ENCODE measurements at places on chromosomes 6 and 20. TPM values are rescaled to one million over a fixed set of nuclear protein-coding genes. Genes with fewer than 3 reads are reported as not detected.

DNA sequence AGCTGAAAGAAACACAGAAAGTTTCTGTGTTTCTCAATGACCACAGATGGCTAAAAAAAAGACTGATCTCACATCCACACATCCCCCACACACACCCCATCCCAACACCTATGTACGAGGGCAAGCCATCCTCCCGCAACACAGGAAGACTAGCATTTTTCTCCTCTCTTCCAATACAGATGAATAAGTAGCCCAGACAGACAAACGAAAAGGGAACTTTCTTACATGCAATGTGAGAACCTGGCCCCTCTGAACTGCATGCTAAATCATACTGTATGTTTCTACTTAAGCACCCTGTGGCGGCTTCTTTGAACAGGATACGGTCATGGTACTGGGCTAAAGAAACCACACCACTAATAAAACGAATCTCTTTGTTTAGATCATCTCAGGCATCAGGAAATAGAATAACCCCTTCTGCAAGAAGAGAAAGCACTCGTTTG is 116.2 kb downstream of the GMDS start:
- no peak overlapping the region for H3K4me3 ChIP-seq
- no peak for DNase-seq
- no peaks in the 10 kb centered on the region for H3K4me1 ChIP-seq
- H3K27ac ChIP-seq: no peak overlapping the region
- no peaks in the 10 kb centered on the region for H3K27me3 ChIP-seq
- no peaks in the 10 kb centered on the region for H3K36me3 ChIP-seq

- no peaks in the 10 kb centered on the region for H3K27me3 ChIP-seq
- peaks cover 25% of the 10 kb centered on the region for H3K4me1 ChIP-seq
- H3K27ac ChIP-seq: no peak overlapping the region
- no peaks in the 10 kb centered on the region for H3K36me3 ChIP-seq
Observed at GRCh38 chr6:31042806-31043205, 32.5 kb downstream of the MUC22 start.

Gene ID1
- total RNA-seq: 378 TPM

Gene MEA1
- 38.7 TPM for total RNA-seq

Gene CALHM6
- 8.1 TPM for total RNA-seq

GRCh38 chr6:167937948-167938911 is 59.2 kb upstream of the KIF25 start:
- DNase-seq: no peak
- peaks cover 11% of the 10 kb centered on the region for H3K36me3 ChIP-seq
- no peaks in the 10 kb centered on the region for H3K27me3 ChIP-seq
- no peak overlapping the region for H3K4me3 ChIP-seq
- H3K4me1 ChIP-seq: peaks cover 19% of the 10 kb centered on the region
- H3K27ac ChIP-seq: no peak overlapping the region

DNA sequence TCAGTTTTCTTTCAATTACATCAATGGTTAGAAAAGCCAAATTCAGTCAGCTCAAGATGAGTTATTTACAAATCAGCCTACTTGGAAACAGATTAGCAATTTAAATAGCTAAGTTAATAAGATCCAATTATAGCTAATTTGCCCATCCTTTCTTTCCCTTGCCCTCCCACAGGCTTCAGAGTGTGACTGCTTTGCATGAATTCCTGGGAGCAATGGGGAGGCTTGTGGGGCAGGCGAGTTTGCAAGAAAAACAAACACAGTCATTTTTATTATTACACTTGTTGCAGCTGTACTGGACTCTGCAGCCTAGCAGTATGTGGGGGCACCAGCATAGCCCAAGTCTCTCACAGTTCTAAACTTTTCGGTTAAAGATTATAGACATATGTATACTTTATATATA is 219.0 kb downstream of the NKAIN2 start:
- DNase-seq: no peak
- H3K4me1 ChIP-seq: no peaks in the 10 kb centered on the region
- H3K36me3 ChIP-seq: no peaks in the 10 kb centered on the region
- H3K27ac ChIP-seq: no peak overlapping the region

DNA sequence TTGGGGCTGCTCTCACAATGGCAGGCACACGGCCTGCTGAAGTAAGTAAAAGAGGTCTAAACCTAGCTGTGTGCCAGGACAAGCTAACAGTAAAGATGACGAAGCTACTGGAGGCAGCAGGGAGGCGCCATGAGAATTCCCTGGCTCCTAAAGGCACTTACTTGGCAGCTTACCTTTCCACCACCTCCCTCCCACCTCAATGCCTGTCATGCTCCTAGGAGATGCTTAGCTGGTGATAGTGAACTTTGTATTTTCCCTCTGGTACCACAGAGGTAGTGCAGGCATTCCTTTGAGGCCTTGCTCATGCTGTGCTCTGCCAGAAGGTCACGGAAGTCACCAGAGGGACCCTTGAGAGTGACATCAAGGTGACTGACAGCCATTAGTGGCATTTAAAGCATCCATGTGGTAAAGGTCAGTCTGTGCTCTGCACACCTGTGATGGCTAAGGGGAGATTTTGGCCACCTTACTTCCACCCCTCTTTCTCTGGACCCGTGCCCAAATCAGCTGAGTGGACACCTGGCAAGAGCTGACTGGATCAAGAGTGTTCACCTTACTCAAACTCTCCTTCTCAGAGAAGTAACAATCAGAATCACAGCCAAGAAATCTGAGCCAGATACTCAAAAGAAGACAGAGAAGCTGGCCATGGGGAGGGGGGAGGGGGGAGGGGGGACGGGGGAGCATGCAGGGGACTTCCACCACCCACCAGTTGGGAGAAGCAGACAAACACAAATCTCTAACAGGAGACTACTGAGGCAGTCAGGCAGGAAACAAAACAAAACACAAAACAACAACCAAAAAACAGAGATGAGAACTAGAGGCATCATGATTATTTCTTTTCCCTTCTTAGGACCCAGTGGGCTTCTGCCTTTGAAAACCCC is 2.9 kb downstream of the FKBP1A start:
- H3K27me3 ChIP-seq: no peaks in the 10 kb centered on the region
- H3K36me3 ChIP-seq: no peaks in the 10 kb centered on the region
- peak overlapping the region; percentile 90 for H3K27ac ChIP-seq
- DNase-seq: no peak

- H3K36me3 ChIP-seq: no peaks in the 10 kb centered on the region
- H3K4me3 ChIP-seq: no peak overlapping the region
- H3K4me1 ChIP-seq: no peaks in the 10 kb centered on the region
- no peak for DNase-seq
- H3K27me3 ChIP-seq: no peaks in the 10 kb centered on the region
Observed at GRCh38 chr20:53421343-53421742, 172.3 kb downstream of the ZNF217 start.

Gene CLIC5
- 9.6 TPM for total RNA-seq

- no peaks in the 10 kb centered on the region for H3K36me3 ChIP-seq
- no peak overlapping the region for H3K4me3 ChIP-seq
- no peaks in the 10 kb centered on the region for H3K4me1 ChIP-seq
- DNase-seq: no peak
- no peaks in the 10 kb centered on the region for H3K27me3 ChIP-seq
Observed at GRCh38 chr6:94955156-94955555, 622.2 kb upstream of the MANEA start.

- no peak overlapping the region for H3K4me3 ChIP-seq
- no peak for DNase-seq
- peaks cover 33% of the 10 kb centered on the region for H3K36me3 ChIP-seq
- H3K27ac ChIP-seq: no peak overlapping the region
Observed at GRCh38 chr6:83952830-83953229, 80.7 kb upstream of the MRAP2 start.

Gene TLDC2
- total RNA-seq: not detected

- peak overlapping the region; percentile 11 for H3K4me3 ChIP-seq
- DNase-seq: peak; percentile 64
- H3K27me3 ChIP-seq: no peaks in the 10 kb centered on the region
- peak overlapping the region; percentile 63 for H3K27ac ChIP-seq
- H3K36me3 ChIP-seq: peaks cover 39% of the 10 kb centered on the region
- peaks cover 39% of the 10 kb centered on the region for H3K4me1 ChIP-seq
Observed at GRCh38 chr20:3041854-3042409, 1.5 kb upstream of the GNRH2 start.

DNA sequence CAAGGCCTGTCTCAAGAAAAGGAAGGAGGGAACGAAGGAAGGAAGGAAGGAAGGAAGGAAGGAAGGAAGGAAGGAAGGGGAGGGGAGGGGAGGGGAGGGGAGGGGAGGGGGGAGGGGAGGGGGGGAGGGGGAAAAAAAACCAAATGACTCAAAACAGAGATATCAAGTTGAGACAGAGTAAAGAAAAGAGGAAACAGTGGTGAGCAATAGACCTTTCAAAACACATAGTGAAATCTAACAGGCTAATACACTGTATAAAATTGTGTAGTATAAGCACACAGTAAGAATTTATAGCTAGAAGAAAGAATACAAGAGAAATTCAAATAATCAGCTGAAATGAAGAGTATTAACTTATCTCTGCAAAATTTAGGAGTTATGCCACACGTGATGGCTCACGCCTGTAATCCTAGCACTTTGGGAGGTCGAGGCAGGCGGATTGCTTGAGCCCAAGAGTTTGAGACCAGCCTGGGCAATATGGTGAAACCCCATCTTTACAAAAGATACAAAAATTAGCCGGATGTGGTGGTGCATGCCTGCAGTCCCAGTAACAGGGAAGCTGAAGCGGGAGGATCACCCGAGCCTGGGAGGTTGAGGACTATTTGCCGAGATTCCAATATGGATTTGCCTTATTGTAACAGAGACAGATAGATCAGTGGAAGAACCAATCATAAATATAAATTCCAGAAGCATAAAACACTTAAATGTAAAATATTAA is 123.2 kb downstream of the PRND start:
- no peak overlapping the region for H3K27ac ChIP-seq
- H3K4me1 ChIP-seq: no peaks in the 10 kb centered on the region
- DNase-seq: no peak
- no peaks in the 10 kb centered on the region for H3K36me3 ChIP-seq

Gene DUSP15
- 3.9 TPM for total RNA-seq
